ENCODE measurements at places on chromosomes 12 and 14.

GRCh38 chr12:96327346-96327745 is 72.9 kb downstream of the CDK17 start:
- DNase-seq: no peak

DNA sequence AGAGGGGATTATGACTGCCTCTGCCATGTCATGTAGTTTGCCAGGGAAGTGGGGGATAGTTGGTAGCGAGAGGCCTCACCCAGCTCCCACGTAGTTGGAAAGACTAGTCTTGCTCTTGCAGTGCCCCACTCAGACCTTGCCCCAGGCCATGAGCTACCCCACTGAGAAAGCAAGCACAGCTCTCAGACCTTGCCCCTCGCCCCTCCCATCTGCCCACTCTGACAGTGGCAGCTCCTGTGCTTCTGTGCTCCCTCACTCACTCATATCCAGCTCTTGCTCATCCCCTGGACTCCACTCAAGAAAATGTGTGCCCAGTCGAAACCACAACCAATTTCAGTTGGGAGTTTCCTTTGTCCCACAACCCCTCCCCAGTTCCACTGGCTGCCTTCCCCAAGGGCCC is 55.5 kb upstream of the BDKRB2 start:
- no peak for DNase-seq

GRCh38 chr12:124365726-124366430 is 71.0 kb downstream of the RFLNA start:
- no peak for DNase-seq

DNA sequence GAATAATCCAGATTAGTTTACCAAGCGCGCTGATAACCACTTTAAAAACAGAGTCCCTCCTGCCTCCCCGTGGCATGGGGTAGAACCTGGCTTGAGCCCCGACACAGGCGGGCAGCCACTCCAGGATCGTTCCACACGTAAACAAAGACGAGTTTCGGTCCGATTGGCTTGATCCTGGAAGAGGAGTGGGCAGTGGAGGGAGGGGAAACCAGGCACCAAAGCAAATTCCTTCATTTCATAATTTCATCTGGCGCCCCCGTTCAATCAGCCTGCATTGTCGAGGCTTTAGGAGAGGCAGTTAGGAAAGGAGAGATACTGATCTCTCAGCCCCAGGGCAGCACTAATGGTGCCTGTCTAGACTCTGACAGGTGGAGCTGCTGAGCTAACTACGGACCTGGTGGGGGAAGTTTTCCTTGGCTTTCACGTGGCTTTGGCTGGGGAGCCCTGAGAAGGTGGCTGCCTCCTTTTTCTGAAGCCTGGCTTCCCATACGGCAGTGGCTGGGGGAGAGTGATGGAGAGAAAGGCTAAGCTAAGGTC is 751 bp upstream of the GPRC5A start:
- no peak for DNase-seq

- DNase-seq: no peak
Measured at GRCh38 chr12:76628745-76629144, 69.2 kb upstream of the OSBPL8 start.

DNA sequence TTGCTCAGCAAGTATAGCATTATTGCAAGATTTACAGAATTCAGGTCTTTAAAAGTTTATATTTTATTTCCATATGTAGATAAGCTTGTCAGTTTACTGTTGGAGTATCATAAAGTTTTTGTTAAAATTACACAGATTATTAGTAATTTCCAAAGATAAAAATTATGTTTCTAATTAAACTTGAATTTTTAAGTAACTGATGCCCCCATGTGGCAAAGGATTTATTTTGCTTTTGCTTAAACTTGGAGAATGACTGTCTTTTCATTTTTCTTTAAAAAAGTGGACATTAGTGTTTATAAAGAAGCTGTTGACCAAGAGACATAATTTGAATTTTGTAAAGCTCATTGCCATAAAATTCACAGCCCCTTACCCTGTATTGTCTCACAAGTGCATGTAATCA is 45.8 kb downstream of the ETNK1 start:
- no peak for DNase-seq

GRCh38 chr12:132003846-132004245 is 54.1 kb downstream of the EP400 start:
- DNase-seq: no peak

DNA sequence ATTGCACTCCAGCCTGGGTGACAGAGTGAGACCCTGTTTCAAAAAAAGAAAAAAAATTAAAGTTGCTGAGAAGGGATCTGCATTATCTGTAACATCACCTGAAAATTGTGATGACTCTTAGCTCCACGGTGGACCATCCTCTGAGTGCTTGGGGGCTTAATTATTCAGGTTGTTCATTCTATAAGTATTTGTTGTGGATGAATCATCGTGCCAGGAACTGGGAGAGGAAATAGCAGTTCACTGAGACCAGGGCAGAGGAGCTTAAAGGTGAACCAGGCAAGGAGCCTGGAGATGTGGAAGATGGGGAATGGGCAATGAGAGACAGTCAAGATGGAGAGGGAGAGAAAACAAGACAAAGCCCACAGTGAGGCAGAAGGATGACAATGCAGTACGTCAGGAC is 25.5 kb upstream of the GSC start:
- DNase-seq: no peak

GRCh38 chr12:112172556-112173324 is 47.4 kb downstream of the TRAFD1 start:
- no peak for DNase-seq

- no peak for DNase-seq
Measured at GRCh38 chr12:45223868-45224267, 8.0 kb downstream of the ANO6 start.

GRCh38 chr12:22415342-22416309 is 81.1 kb upstream of the ST8SIA1 start:
- DNase-seq: no peak

GRCh38 chr12:66539431-66539830 is 139.4 kb downstream of the GRIP1 start:
- no peak for DNase-seq

DNA sequence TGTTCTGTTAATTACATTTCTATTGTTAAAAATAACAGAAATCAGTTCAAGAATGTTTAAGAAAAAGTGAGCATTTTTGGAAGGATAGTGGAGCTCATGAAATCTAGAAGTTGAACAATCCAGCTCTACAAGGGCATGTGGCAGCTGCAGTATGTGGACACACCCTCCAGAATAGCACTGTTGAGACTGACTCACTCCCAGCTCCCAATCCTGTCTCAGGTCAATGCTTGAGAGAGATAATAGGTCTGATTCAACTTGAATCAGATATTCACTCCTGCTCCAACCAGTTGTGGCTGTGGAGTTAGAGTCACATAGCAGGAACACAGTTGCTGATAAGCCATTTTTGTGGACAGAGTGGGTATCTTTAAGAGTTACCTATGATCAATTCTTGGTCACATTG is 113.0 kb upstream of the NTF3 start:
- no peak for DNase-seq

DNA sequence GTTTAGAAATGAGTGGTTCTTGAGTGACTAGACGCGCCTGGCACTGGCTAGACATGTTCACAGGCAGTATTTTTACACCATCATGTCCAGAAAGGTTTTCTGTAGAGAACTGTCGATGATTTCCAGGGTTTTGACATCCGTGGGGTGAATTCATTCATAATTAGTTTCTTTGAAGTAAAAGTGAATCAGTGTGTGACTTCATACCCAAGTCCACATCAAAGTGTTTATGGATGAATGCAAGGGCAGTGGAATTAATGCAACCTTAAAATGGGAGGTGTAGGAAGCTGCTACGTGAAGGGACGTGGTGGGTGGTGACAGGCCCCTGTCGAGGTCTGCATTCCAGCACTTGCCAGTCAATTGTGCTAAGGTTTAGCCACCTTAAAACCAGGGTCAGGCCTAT is 38.4 kb upstream of the ELK3 start:
- no peak for DNase-seq

DNA sequence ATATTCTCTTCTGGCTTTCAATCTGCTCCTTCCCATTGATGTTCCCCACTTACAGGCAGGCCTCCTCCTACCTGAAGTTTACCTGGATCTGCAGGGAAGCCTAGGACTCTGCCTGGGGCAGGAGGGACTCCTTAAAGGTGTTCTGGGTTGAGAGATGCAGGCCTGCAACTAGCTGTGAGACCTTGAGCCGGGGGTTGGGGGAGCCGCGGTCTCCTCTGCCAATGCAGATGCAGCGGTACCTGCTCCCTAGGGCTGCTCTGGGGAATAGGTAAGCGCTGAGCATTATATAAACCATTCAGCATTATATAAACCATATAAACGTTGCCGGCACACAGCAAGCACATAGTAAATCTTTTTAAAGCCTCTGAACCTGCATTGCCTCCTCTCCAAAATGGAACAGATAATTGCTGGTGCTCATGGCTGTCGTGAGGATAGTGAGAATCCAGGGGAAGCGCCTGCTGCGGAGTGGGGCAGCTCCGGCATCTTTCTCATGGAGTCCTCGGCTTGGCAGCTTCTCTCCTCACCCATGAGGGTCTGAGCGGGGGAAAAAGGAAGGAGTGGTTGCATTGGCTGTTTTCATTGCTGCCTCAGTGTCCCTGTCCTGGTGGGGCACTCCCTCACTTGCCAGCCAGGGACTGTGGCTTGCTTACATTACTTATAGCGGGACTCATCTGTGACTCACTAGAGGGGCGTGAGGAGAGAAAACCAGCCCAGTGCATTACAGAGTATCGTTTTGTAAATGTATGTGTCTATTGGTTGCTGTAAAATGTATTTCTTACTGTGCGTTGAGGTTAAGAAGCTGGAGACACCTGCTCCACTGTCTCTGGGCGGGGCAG is 12.5 kb upstream of the KRT80 start:
- no peak for DNase-seq

GRCh38 chr12:51925346-51926063 is 18.2 kb downstream of the ACVRL1 start:
- no peak for DNase-seq

GRCh38 chr12:2410496-2410895 is 357.7 kb downstream of the CACNA1C start:
- DNase-seq: no peak

DNA sequence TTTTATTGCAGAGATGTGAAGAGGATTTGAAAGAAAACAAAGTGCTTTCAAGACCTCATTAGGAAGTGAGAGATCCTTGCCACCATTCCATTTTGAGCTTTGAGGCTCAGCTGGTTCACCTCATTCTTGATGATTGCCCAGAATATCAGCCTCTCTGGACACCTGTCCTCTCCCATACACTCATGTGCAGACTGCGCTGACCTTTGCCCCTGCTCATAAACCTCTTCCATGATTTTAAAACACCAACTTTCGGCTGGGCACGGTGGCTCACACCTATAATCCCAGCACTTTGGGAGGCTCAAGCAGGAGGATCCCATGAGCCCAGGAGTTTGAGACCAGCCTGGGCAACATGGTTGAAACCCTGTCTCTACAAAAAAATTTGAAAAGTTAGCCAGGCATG is 8.9 kb downstream of the COX14 start:
- DNase-seq: no peak

DNA sequence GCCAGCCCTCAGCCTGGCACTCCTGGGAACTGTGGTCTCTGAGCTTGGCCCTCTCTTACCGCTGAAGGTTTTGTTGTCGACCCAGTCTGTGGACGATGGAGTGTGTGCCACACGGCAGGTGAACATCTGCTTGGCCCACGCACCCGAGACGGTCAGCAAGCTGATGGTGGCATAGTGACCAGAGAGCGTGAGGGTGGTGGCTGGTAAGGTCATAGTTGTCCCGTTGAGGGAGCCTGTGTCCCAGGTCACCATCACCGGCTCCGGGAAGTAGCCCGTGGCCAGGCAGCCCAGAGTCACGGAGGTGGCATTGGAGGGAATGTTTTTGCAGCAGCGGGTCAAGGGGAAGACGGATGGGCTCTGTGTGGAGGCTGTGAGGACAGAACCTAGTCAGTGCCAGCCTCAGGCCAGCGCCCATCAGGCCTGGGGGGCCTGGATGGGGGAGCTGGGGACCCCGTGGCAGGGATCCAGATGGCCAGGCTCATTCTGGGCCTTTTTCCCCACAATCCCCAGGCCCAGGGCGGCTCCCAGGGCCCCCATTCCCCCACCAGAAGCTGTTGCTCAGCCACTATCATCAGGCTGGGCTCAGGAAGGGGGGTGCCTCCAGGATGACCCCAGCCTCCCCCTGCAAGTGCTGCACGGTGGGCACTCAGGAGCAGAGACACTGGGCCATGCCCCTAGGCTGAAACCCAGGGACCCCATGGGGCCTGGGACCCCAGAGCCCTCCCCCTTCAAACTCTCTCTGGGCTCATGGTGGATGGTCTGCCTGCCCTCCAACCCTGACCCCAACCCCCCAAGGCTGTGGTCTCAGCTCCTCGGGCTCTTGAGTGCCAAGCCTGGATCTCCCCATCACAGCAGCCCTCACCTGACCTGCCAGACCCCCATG is 75.2 kb downstream of the TMEM121 start:
- DNase-seq: no peak

GRCh38 chr12:68279227-68280054 is 26.0 kb upstream of the IL22 start:
- DNase-seq: no peak

DNA sequence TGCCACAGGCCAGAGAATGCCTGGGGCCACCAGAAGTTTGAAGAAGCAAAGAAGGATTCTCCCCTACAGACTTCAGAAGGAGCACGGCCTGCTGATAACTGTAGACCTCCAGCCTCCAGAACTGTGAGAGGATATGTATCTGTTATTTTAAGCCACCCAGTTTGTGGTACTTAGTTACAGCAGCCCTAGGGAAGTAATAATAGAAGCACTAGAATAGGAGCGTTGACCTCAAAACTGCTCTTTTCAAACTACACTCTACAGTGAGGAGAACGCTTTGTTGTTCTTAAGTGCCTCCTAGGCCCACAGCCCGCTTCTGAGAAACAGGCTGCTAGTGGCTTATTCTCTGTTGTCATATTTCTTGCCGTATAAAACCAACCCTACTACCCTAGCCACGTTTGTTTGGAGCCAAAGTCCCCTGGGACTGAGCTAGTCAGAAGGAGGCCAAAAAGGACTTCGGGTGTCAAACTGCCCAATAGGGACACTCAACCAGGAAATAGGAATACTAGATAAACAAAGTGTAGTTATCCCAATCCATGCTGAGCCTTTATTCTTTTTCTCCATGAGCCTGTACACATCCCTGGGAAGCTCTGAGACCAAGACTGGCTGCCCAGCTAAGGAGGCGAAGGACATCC is 38.5 kb upstream of the FRS2 start:
- DNase-seq: no peak

- DNase-seq: no peak
Measured at GRCh38 chr14:64821651-64822050, 58.1 kb downstream of the SPTB start.

DNA sequence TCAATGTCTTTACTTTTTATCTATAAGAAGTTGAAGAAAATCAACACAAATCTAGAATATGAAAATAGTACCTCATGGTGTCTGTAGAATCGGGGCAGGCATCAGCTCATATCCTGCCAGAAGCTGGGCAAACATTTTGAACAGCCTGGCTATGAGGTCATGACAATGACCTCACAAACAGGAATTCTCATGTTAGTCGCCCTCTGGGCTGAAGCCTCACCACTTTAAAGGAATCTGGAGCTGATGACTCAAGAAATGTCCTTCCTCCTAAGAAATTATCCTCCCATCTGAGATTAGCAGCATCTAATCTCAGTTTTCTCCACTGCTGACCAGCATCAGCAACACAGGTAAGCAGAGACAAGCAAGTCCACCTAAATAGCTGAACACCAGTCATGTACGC is 27.1 kb downstream of the CLIP1 start:
- DNase-seq: no peak

All from omental fat pad (tissue), 4 donors.